Fibroblast of lung (primary cell): ENCODE measurements at places on chromosomes 12 and 14. TPM values are rescaled to one million over a fixed set of nuclear protein-coding genes. Genes with fewer than 3 reads are reported as not detected.

SIX1 gene
- 1.8 and 8.3 TPM in 2 replicates for total RNA-seq

ACSM4 gene
- total RNA-seq, result not detected in 2 replicates

SSPN gene
- 9.8 and 18.5 TPM in 2 replicates for total RNA-seq

TC2N gene
- total RNA-seq, result 0.26 and 0.83 TPM in 2 replicates

ARHGEF40 gene
- total RNA-seq, result 23.6 and 24.7 TPM in 2 replicates

LMNTD1 gene
- total RNA-seq, result not detected in 2 replicates

SNRPF gene
- total RNA-seq, result 11.3 and 14.2 TPM in 2 replicates

DBX2 gene
- not detected in 2 replicates for total RNA-seq

ESRRB gene
- not detected in 2 replicates for total RNA-seq

GPR65 gene
- under 0.01 and 0.17 TPM in 2 replicates for total RNA-seq

DMAC2L gene
- total RNA-seq, result 3.1 and 4.8 TPM in 2 replicates

DLST gene
- total RNA-seq, result 47.0 and 95.3 TPM in 2 replicates

TOX4 gene
- 19.8 and 30.6 TPM in 2 replicates for total RNA-seq

GPR68 gene
- 0.26 and 0.66 TPM in 2 replicates for total RNA-seq

ERBB3 gene
- 0.66 and 1.3 TPM in 2 replicates for total RNA-seq

SMOC1 gene
- not detected in 2 replicates for total RNA-seq

KCNH3 gene
- 0.17 and 0.26 TPM in 2 replicates for total RNA-seq

PRR13 gene
- total RNA-seq, result 30.3 and 48.1 TPM in 2 replicates

PTPRB gene
- 0.66 and 0.77 TPM in 2 replicates for total RNA-seq

ARF6 gene
- 48.8 and 67.4 TPM in 2 replicates for total RNA-seq

GNPNAT1 gene
- total RNA-seq, result 16.7 and 20.3 TPM in 2 replicates

PLA2G1B gene
- total RNA-seq, result 0.51 TPM in 1 of 2 replicates, not detected in the other

NKX2-1 gene
- total RNA-seq, result not detected in 2 replicates
